Fibroblast of the aortic adventitia (primary cell): ENCODE measurements at places on chromosomes 3 and 15. TPM values are rescaled to one million over a fixed set of nuclear protein-coding genes. Genes with fewer than 3 reads are reported as not detected.
A peak's percentile ranks its signal among the peaks of the same experiment; 100 is the strongest.

GRCh38 chr3:195238586-195239118, 32.3 kb downstream of the XXYLT1 start:
- DNase-seq, result peak; percentile 64

DNA sequence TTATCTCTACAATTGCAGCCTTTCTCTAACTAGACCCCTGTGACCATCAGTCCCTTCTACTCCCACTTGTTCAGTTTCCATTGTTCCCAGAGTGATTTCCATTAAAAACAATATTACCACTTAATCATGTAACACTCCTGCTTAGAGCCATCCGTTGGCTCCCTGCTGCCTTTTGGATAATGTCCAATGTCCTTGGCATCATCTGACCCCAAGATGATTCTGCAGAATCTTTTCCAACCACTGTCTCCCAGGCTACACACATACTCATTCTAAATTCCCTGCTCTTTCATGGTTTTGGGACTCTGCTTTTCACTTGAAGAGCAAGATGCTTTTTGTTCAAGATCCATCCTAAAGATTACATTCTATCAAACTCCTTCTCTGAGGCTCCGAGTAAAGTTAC, 7.1 kb downstream of the KCNH8 start:
- no peak for DNase-seq

The CYP1A2 gene
- not detected in 2 replicates for total RNA-seq

The MCF2L2 gene
- 0.09 TPM in 1 of 2 replicates, not detected in the other for total RNA-seq

The EFHB gene
- total RNA-seq, result 0.27 and 1.1 TPM in 2 replicates
